ENCODE measurements at places on chromosomes 16 and 17.

- no peak for DNase-seq
Measured at GRCh38 chr17:65345261-65346005, 208.3 kb downstream of the RGS9 start.

- no peak for DNase-seq
Measured at GRCh38 chr17:81513753-81514488, 1.3 kb upstream of the ACTG1 start.

DNA sequence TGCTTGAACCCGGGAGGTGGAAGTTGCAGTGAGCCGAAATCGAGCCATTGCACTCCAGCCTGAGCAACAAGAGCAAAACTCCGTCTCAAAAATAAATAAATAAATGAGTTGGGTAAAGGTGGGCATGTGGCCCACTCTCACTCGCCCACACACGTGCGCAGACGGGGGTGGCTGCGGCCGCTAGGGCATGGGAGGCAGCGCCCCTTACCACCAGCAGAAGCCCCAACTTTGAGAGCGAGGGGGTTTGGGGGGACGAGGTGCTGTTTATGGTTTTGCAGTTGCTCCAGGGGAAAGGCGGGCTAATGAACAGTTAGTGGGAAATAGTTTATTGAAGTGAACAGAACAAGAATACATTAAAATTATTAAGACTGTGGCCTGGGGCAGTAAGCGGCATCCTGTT lies 14.9 kb upstream of the RBFOX3 start:
- DNase-seq: no peak

DNA sequence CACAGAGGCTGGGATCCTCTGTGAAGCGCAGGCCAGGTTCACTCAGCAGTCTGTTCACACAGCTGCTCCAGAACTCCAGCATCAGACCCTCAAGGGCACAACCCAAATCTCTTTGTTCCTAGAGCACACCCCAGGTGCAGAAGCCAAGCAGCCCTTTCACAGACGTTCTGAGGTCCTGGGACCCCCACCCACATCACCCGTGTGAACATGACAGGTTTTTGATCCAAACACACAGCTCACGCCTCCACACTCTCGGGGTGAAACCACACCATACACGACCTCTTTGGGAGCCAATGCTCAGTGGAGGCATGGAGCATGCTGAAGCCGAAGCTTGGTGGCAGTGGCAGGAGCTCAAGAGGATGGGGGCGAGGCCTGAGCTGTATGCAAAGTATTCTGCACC lies 97.4 kb downstream of the ZNF778 start:
- no peak for DNase-seq

DNA sequence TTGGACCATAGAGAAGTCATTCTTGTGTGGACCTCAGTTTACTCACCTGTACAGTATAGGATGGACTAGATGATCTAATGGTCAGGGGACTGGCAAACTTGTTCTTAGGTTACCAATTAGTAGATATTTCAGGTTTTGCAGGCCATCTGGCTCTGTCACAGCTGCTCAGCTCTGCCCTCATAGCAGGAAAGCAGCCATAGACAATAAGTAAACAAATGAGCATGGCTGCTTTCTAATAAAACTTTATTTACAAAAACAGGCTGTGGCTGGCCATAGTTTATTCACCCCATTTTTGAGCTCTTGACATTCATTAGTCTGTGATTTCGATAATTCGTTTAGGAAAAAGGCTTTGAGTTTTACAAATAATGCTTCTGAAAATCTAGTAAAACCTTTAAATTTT lies 12.7 kb downstream of the BPTF start:
- DNase-seq: no peak

DNA sequence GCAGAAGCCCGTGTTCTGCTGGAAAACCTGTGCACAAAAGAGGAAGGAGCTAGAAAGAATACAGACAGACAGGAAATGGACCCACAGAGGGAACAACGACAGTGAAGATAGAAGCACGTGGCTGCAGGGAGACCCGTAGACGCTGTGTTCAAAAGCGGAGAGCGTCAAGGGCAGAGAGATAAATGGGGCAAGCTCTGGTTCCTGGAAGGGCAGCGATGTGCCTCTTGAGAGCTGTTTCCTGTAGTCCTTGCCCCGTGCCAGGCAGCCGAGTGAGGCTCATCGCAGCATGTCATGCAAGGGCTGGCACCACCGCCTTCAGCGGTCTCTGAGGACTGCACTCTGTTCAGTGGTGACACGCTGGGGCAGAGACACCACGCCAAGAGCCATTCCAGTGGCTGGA lies 43.6 kb upstream of the CACNG5 start:
- no peak for DNase-seq

GRCh38 chr17:60155427-60155814 lies 5.6 kb downstream of the CA4 start:
- DNase-seq: no peak
